Right lobe of liver (tissue), 6 donors: ENCODE measurements at places on chromosomes 5 and 9. TPM values are rescaled to one million over a fixed set of nuclear protein-coding genes. Genes with fewer than 3 reads are reported as not detected.

The SLC27A6 gene
- total RNA-seq, result not detected

The EQTN gene
- total RNA-seq, result not detected

The SLC6A19 gene
- 0.12 TPM for total RNA-seq

The WHRN gene
- total RNA-seq, result 3.2 TPM

The KCNIP1 gene
- total RNA-seq, result not detected

The CDH9 gene
- total RNA-seq, result not detected

The SH3RF2 gene
- 2.7 TPM for total RNA-seq

The KIAA0825 gene
- 1.3 TPM for total RNA-seq

The TOR1A gene
- 21.2 TPM for total RNA-seq

The GZMA gene
- 2.0 TPM for total RNA-seq

The NUDT2 gene
- 6.7 TPM for total RNA-seq

The CLIC3 gene
- total RNA-seq, result 0.51 TPM

The BTNL8 gene
- 0.93 TPM for total RNA-seq

The SPINK4 gene
- total RNA-seq, result not detected

The CYLC2 gene
- not detected for total RNA-seq

The LMX1B gene
- not detected for total RNA-seq

The PCDHA9 gene
- total RNA-seq, result not detected

The HTR1A gene
- total RNA-seq, result not detected

The SCGB3A2 gene
- total RNA-seq, result not detected

DNA sequence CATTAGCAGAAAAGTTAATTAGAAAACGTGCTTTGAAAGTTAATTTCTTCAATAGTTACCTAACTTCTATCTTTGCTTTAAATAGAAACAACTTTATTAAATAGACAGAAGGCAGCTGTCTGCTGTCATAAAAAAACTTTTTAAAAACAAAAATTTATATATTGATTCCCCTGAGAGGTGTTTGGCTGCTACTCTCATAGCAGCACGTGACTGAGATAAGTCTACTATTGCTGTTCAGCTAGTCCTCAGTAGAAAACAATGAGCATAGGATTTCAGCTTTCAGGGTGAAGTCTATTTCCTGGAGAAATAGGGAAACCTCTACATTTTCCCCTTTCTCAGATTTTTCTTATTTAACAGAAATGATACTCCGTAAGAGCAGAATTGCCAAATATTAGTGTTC is 135.0 kb upstream of the FBN2 start:
- no peak for DNase-seq

- DNase-seq, result no peak
Observed at GRCh38 chr5:176724472-176724871, 77.2 kb downstream of the TSPAN17 start.

DNA sequence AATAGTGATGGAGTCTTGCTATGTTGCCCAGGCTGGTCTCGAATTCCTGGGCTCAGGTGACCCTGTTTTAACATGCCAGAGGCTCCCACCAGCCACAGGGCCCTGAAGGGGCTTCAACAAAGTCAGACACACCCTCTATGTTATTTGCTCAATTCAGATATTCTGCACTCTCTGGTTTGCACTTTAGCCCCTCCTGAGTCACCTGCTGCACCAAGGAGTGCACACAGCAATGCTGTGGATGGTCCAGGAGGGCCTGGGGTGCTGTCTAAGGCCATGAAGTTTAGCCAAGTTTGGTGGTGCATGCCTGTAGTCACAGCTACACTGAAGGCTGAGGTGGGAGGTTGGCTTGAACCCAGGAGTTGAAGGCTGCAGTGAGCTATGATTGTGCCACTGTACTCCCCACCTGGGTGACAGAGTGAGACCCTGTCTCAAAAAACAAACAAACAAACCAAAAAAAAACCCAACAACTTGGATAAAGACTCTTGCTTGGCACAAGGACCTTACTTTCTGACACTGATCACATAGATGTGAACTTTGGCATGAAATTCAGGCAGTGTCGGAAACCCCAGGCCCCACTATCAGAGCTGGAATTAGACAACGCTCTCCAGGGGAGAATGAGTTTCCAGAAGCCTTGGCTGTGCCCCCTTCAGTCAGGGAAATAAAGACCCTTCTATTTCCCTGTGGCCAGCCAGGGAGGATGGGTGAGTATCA is 39.7 kb upstream of the CDKN2AIPNL start:
- peak; percentile 8 for DNase-seq

GRCh38 chr9:98575379-98576346 is 133.1 kb downstream of the GABBR2 start:
- no peak for DNase-seq

GRCh38 chr9:20351715-20352114 is 270.6 kb downstream of the MLLT3 start:
- no peak for DNase-seq

DNA sequence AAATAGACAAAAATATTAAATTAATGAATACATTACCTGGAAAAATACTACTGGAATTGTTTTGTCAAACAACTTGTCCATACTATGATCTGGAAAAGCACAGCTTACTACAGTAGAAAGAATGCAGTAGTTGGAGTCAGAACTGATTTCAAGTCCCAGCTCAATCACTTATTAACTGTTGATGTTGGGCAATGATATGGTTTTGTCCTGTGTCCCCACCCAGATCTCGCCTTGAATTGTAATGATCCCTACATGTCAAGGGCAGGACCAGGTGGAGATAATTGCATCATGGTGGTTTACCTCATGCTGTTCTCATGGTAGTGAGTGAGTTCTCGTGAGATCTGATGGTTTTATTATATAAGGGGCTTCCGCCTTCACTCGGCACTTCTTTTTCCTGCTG is 247.5 kb downstream of the CD180 start:
- DNase-seq, result no peak

DNA sequence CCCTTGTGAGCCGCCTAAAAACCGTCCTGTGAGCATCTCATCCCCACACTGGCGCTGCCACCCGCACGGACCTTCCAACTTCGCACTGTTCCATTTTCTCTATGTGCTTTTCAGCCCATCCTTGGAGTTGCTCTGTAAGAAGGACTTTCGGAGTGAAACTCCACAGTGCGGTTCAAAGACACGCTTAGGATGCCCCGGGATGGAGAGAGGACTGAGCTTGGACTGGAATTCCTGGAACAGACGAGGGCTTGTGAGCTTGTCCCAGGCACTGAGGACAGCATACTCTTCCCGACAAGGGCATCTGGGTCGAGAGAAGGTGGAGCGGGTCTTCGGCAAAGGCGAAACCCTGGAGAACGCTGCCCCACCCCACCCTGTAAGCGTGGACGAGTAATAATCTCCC is 187.8 kb downstream of the MEF2C start:
- no peak for DNase-seq

DNA sequence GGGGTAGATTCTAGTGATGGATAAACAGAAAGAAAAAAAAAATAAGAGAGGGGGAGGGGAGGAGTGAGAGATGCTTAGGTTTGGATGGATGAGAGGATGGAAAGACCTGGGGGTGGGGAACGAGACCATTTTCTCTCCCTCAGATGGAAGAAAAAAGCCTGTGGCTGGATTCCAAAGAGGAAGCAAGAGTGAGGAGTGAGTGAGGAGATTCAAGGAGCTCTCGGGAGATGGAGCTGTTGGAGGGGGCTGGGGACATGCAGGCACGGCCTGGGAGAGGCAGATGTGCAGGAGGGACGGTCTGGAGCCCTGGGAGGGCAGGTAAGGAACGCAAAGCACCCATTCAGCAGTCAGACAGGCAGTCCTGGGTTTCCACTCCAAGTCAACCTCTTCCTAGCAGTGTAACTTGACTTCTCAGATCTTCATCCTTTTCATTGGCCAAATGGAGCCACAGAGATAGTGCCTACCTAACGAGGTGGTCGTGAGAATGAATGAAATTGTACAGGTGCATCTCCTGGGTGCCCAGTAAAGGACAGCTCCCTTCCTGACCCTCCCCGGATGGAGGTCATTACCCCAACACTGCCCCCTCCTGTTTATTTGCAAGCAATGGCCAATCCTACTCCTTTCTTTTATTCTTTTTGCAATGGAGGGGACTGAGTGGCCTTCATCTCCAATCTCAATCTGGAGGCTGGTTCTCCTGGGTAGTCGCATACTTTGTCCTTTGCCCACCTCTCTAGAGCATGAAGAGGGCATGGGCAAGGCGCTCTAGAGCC is 52.2 kb downstream of the PCDH1 start:
- no peak for DNase-seq

DNA sequence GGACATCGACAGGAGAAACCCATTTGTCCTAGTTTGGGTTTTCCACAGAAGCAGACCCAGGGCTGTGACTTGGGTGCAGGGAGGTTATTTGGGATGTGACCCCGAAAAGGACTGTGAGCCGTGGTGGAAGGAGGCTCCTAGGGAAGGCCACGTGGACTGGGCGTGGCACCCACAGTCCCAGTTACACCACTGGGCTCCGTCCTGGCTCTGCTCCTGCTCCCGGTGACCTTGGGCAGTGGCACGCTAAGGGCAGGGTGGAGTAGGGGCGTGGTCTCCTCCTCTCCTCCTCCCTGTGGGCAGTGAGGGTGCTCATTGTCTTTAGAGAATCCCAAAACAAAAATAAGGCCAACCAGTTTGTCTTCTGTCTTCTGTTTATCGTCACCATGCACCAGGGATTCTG is 190.1 kb downstream of the GADD45G start:
- peak; percentile 77 for DNase-seq

DNA sequence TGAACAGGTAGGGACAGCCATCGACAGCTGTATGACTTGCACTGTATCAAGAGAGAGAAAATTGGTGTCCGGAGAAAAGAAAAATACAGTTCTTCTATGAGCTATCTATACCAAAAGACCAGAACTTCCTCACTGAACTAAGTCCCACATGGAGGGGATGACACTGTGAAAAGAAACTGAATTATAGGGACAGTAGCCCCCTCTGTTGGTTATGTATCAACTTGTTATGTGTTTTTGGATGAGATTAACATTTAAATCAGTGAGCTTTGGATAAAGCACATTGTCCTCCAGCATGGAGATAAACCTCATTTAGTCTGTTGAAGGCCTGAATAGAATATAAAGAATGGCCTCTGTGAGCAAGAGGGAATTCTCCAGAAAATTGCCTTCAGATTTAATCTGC is 176.6 kb upstream of the SH3GL2 start:
- DNase-seq, result no peak

DNA sequence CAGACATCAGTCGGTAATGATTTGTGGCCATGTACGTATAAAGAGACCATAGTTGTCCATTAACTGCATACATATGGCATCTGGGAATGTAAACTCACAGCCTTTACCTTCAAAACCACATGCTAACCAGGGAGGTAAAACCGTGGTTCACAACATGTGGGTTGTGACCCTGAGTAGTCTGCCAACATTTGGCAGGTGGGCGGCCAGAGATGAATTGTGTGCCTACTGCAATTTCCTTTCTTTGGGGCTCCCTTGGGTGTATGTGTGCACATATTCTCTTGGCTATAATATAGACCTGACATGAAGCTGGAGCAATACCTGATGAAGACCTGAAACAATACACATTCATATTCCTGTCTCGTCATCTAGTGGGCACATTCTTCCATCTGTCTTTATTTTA is 396.0 kb downstream of the MLLT3 start:
- DNase-seq, result no peak

- DNase-seq, result no peak
Observed at GRCh38 chr9:113890704-113891103, 14.6 kb downstream of the ZNF618 start.

- no peak for DNase-seq
Observed at GRCh38 chr5:135208903-135209721, 175.1 kb upstream of the PITX1 start.

- no peak for DNase-seq
Observed at GRCh38 chr5:159511570-159511969, 181.3 kb upstream of the IL12B start.

- no peak for DNase-seq
Observed at GRCh38 chr5:59640411-59640810, 253.1 kb downstream of the PDE4D start.

GRCh38 chr9:91089405-91090129 is 272.2 kb downstream of the AUH start:
- DNase-seq, result no peak

DNA sequence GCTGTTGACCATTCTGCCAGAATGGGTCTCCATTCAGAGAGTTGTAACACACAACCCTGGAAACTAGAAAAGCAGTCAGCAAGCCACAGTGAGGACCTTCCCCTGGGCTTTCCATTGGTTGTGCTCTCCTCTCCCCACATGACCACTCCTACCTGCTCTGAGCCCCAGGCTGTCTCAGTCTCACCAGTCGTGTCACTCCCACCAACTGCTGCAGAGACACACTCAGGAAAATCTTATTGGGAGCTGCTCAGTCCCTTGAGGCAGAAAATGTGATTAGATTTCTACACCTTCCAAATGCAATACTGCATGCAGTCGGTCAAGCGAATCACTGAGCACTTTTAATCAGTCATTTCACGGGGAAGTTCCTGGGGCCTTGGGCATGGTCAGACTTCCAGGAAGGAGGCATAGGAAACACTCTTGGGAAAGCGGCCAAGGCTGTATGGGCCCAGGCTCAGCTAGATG is 284.2 kb upstream of the NMUR2 start:
- DNase-seq, result no peak

GRCh38 chr9:34830068-34830467 is 120.1 kb upstream of the CCL21 start:
- DNase-seq, result no peak

DNA sequence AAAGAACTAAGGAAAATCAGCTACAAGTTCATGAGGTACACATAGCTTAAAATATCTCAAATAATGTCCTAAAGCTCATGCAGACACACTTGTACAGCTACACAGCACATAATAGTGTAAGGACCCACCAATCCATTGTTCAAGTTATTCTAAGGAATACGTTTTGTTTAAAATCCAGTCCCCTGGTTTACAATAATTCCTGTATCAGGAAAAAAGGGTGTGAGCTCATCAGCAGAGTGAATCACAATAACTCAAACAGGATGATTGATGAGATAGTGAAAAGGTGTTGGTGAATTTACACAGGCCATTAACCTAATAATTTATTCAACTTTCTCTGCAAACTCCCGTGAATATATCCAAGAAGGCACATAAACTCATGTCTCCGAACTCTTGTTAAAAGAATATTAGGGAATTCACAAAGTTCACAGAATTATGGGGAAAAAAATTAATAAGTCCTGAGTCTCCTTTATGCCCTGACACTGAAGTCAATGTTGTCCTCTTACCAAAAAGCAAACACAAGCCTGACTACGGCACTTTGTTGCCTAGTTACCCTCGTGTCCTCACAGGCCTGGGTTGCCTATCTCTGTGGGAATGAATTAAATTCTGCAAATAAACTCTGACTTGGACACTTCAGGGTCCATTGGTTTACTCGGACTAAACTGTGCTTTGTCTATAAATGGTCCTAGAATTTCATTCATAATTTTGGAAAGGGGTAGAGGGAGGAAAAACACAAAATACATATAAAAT is 142.8 kb upstream of the PDE4D start:
- no peak for DNase-seq

- DNase-seq, result no peak
Observed at GRCh38 chr9:97553841-97554240, 52.4 kb downstream of the TMOD1 start.

- DNase-seq, result no peak
Observed at GRCh38 chr9:105360344-105360743, 87.5 kb upstream of the FSD1L start.

- DNase-seq, result peak; percentile 52
Observed at GRCh38 chr9:21434202-21435014, 5.8 kb upstream of the IFNA1 start.
